Stimulated activated CD8-positive, alpha-beta memory T cell treated with anti-CD3 and anti-CD28 coated beads, Interleukin-7, amount 100 ng/mL, for 1 hour (primary cell): ENCODE measurements at places on chromosomes 11 and 22.

DNA sequence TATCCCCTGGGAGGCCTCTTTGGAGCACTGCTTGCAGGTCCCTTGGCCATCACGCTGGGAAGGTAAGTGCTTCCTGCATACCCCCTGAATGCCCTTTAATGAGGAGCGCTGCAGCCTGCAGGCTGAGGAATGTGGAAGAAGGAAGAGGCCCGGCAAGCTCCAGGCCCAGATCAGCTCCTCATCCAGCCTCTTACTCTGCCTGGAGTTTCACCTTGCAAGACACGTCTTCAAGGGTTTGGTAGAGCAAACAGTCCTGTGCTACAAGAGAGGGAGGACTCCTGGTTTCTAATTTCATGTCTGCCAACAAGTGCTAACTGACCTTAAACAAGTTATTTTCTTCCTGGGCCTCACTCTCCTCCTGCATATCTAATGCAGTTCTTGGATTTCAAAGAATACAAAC lies 10.9 kb downstream of the SLC2A11 start:
- no peak for DNase-seq

GRCh38 chr11:30405385-30405784 lies 82.5 kb downstream of the ARL14EP start:
- no peak for DNase-seq

DNA sequence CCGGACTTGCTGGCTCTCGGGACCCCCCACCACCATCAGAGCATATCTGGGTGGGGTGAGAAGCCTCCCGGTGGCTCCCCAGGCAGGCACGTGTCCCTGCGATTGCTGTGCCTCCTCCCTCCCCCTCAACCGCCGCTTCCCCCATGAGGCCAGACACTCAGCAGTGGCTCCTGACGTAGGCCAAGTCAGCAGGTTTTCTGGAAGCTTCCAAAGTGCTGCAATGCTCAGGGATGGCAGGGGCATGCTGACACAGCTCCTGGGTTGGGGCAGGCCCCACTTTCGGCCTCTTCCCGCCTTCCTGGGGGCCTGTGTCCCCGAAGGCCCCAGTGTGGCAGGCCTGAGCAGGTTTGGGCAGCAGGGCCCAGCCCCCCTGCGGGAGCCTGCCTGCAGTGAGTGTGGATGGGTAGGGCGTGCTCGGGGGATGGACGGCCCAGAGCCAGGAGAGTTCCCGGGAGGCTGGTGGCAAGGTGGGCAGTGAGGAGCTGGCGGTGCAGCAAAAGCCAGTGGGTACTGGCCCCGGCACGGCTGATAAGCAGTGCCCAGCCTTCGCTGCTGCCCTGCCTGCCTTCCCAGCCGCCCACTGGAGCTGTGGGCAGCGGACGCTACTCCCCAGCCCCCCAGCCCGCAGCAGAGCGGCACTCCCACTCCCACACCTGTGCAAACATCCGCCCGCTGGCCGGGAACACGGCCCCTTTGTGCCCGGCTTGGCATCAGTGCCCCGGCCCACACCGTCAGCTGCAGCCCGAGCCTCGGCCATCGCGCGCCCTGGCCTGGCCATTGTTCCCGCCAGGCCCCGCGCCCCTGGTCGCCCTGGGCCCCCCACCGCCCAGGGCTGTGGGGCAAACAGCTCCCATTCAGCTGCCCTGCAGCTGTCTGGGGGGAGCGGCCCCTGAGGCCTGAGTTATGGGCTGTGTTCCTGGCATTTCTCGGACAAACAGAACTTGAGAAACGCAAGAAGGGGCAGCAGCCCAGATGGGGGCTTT lies 125.0 kb downstream of the KCNQ1OT1 start:
- no peak for DNase-seq

GRCh38 chr11:111540114-111540936 lies at the start of gene LAYN:
Gene LAYN, plus strand, starts transcription at chr11:111540720. Its CDS starts 124 bp downstream, at chr11:111540844.
- no peak for DNase-seq

DNA sequence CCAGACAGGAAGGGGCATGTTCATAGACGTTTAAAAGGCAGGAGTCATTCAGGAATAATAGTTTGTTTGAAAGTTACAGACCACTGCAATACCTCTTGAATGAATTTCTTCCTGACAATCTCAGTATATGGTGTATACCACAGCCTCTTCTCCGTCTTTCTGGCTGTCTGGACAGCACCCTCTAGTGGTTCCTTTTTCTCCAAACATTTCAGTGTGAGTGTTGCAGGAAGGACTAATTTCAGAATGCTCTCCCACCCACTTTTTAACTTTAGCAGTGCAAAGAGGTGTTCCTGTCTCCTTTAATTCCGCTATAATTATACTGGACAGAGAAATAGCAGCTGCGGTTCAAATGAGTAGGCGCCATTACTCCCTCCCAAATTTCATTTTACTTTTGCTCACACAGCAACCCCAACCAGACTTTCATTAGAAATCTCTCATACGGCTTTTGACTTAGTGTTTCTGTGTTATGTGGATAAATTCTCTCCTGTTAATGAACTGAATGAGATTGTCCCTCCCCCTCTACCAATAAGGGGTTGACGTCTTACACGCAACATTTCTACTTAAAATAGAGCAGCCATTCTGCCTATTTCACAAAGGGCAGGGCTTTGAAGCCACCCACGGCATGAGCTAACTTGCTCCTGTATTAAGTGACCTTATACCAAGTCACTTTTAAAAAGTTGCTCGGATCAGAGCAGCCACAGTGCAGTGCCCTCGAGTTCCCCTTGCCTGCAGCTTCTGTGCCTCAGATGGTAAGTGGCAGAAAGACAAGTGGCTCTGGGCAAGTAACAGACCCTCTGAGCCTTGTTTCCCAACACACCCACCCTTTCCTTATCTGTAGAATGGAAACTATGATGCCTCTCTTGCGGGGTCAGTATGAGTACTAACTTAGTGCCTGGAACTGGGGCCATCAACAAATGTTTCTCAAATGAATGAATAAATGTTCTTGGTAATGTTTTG lies 368.6 kb downstream of the OPCML start:
- no peak for DNase-seq

DNA sequence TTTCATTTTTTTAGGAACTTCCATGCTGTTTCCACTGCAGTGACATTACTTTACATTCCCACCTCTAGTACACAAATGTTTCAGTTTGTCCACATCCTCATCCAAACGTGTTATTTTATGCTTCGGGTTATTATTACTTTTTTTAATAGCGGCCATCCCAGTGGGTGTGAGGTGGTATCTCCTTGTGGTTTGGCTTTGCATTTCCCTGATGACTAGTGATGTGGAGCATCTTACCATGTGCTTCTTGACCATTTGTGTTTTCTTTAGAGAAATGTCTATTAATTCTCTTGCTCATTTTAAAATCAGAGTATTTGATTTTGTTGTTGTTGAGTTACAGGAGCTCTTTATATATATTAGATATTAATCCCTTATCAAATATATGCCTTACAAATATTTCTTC lies 70.3 kb upstream of the ANO1 start:
- DNase-seq = no peak

- no peak for DNase-seq
Observed at GRCh38 chr11:35214226-35214770, 75.3 kb downstream of the CD44 start.

DNA sequence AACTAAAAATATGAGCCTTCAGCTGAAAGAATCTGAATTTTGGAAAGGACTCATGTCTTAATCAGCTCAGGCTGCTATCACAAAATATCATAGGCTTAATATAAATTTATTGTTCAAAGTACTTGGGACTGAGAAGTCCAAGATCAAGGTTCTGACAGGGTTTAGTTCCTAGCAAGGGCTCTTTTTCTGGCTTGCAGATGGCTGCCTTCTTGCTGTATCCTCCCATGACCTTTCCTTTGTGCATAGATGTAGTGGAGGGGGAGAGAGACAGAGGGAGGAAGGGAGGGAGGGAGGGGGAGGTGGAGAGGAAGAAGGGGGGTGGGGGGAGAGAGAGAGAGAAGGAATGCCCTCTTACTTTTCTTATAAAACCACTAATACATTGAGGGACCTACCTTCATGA lies 306.8 kb upstream of the DDI1 start:
- no peak for DNase-seq

GRCh38 chr22:46827136-46827780 lies 64.8 kb downstream of the TBC1D22A start:
- DNase-seq = no peak

- DNase-seq = no peak
Observed at GRCh38 chr22:37965940-37966664, 12.6 kb downstream of the POLR2F start.

DNA sequence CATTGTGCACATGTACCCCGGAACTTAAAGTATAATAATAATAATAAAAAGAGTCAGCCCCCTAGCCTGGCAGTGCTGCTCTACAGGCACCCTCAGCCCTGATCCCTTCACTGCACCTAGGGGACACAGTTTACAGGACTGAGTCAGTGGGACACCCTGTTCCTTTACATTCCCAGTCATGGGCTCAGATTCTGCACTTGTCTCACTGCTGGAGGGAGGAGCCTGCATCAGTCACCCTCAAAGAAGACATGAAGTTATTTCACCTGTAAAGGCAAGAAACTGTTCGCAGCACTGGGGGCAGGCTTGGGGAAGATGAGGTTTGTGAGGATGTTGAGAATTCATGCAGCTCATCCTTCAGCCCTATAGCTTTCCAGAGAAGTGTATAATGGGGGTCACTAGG lies 50.7 kb upstream of the VPREB1 start:
- no peak for DNase-seq

GRCh38 chr11:119835753-119836152 lies 106.8 kb upstream of the NECTIN1 start:
- no peak for DNase-seq

DNA sequence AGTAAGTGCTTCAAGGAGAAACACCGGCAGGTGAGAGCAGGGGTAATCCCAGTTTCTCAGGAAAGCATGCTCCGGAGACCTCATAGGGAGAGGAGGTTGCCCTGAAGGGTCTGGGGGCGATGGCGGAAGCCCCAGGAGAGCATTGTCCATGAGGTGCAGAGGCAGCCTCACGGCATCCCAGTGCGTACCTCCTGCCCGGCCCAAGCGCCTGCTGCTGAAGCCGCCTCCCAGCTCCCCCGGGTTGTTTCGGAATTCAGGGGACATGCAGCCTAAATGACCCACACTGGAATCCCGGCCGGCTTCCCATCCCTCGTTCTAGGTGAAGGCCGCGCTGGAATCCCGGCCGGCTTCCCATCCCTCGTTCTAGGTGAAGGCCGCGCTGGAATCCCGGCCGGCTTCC lies 2.7 kb downstream of the ZBED4 start:
- DNase-seq = no peak

GRCh38 chr11:23995891-23996290 lies 501.0 kb upstream of the LUZP2 start:
- no peak for DNase-seq

DNA sequence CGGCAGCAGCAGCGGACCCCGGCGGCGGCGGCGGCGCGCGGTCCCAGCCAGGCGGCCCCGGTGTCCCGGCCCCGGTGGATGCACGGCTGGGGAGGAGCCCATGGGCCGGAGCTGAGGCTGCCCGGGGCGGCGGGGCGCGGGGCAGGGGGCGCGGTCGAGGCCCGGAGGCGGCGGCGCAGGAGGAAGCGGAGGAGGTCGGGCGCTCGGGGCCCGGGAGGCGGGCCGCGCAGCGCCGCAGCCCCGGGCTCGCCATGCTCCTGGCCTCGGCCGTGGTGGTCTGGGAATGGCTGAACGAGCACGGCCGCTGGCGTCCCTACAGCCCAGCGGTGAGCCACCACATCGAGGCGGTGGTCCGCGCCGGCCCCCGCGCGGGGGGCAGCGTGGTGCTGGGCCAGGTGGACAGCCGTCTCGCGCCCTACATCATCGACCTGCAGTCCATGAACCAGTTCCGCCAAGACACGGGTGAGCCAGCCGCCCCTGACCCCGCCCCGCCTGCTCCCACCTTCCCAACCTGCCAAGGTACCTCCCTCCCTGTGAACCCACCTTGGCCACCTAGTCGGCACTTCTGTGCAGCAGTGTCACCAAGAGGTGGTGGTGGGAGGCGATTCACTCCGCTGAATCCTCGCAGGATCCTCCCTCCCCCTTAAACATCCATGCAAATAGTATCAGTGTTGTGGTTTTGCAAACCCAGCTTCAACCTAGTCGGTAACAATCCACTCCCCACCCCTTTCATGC lies 580 bp downstream of the DTX4 start:
- DNase-seq = no peak

DNA sequence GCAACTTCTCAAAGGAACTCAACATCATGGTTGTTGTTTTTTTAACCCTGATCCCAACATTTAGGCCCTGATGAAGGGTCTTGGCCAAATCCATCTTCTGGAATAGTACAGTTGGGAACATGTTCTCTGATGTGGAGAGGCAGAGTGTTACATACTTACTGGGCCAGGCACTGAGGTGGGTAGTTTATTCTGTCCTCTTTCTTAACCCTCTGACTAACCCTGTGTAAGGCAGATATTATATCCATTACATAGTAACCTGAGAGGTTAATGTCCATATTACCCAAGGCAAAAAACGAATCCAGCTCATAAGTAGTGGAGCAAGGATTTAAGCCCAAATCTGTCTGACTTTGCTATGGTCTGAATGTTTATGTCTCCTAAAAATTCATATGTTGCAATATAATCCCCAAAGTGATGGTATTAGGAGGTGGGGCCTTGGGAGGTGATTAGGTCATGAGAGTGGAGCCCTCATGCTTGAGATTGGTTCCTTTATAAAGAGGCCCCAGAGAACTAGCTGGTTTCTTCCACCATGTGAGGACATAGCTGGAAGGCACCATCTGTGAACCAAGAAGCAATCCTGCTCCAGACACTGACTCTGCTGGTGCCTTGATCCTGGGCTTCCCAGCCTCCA lies 16.3 kb downstream of the PPFIBP2 start:
- DNase-seq = no peak

DNA sequence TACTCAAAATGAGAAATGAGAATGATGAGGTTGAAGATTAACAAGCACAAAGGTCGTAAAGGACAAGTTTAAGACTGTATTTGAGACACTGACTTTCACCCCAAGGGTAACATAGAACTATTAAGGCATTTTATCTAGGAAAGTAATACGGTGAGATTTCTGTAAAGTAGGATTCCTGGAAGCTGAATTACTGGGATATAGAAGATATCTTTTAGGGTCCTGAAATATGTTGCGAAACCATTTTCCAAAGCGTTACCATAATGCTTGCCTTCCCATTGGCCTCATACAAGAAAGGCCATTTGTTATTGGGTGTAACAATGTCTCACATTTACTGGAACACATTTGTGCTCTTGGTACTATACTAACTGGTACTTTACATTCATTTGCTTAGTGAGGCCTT lies 1185.9 kb upstream of the TENM4 start:
- DNase-seq = no peak

DNA sequence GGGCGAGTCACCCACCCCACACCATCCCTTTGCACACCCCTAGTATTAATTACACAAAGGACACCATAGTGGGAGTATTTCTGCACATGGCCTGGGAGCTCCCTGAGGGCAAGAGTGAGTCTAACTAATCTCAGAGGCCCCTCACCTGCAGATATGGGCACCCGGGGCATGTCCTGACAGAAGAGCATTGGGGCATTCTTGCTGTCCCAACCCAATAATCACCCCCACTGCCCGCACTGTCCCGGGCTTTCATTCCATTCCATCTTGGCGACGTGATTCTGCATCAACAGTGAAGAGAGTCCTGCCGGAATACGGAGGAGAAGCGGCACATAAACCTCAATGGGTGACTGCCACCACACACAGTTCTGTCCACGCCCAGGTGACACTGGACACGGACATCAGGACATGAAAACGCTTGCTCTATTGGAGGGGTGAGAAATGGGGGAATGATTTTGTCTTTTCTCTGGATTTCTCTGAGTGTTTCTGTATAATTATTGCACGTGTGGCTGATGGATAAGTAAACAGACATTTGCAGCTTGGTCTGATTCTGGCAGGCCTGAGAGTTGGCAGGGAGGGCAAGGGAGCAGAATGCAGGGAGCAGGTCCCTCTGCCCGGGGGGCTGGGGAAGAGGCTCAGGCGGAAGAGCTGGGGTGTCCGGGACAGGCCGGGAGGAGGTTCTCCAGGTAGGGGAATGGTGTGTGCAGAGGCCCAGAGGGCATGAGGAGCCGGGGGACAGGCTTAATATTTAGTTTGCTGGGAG lies 38.2 kb downstream of the SCUBE1 start:
- DNase-seq = no peak

GRCh38 chr11:19954899-19955298 lies 205.4 kb downstream of the DBX1 start:
- DNase-seq = no peak
